NCI-H510A (cell line): ENCODE measurements at places on chromosomes 4 and X.

GRCh38 chrX:126836186-126836585 lies 16.7 kb downstream of the PRR32 start:
- DNase-seq = no peak

GRCh38 chrX:9438933-9439494 lies 25.8 kb upstream of the TBL1X start:
- no peak for DNase-seq

DNA sequence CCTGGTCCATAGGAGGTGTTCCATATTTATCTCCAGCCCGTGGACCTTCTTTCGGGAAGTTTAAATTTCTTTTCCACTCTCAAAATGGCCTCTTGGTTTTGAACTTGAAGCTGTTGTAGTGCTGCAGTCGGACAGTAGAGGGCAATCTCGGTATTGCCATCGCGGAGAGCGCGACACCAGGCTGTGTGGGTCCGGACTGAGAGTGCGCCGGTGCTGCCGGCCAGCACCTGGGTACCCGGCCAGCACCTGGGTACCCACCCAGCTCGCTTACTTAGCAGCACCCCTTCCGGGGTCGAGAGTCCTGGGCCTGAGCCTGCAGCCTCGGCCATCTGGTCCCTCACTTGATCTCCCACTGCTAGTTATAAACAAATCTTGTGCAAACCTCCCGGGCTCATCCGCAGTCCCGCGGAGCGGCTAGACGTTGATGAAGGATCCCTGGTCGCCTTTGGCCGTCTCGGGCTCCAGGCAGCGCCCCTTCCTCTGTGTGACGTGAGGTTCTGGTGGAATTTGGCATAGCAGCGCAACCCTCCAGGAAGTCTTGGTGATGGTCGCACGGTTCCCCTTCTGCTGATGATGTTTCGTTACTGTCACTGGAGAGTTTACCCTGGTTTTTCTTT lies 18.0 kb downstream of the FAM9A start:
- DNase-seq = no peak

DNA sequence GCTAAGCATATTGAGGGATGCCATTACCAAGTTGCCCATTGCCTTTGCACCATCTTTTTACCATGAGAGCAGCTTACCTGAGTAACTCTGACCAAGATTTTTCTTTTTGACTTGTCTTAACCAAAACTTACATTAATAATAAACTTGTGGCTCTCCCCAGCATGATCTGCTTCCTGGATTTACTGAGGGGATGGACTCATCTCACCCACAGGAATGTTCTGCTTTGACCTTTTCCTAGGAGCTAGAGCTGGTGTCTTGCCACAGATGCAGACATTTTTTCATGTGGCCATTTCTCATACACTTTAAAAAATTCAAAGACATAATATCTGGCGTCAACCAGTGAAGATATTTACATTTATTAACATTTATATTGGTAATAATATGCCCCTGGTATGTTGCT lies 79.2 kb upstream of the EFHC2 start:
- no peak for DNase-seq

DNA sequence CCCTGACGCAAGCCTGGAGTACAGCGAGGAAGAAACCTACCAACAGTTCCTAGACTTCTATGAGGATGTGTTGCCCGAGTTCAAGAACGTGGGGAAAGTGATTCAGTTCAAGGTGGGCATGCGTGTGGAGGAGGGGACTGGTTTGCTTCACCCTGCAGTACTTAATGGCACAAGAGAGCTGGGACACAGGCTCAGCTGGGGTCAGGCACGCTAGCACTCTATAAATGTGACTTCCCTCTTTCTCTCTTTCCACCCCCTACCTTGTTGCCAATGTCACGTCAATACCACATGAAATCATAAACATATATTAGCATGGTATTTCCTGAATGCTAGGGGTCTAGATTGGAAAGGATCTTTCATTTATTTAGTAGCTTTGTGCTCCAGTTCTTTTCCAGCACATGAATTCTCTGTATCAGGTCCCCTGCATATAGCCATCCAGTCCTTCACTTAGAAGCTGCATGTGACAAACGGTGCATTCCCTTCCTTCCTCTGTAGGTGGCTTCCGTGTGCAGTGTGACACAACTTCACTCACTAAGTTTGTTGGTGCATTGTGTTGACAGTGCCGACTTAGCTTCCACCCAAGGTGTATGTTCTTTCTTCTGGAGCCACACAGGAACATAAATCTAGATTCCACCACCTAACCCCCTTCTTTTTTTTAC lies 25.6 kb downstream of the ZRSR2 start:
- no peak for DNase-seq
